Mesothelial cell of epicardium (in vitro differentiated cells): ENCODE measurements at places on chromosomes 2 and 18.

DNA sequence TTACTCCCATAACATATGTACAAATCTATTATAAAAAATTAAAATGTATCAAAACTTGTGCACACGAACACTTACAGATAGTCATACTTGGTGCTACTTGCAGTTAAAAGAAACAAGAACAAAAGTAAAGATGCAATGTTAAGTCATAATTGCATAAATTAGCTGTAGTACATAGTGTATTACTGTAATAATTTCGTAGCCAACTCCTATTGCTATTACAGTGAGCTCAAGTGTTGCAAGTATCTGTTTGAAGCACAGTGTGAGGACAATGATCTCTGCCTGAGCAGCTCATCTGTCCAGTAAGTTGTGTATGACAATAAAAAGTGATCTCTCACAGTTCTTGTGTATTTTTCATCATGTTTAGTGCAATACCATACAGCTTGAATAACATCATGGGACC, 7.5 kb upstream of the SERPINB13 start:
- no peak for DNase-seq

DNA sequence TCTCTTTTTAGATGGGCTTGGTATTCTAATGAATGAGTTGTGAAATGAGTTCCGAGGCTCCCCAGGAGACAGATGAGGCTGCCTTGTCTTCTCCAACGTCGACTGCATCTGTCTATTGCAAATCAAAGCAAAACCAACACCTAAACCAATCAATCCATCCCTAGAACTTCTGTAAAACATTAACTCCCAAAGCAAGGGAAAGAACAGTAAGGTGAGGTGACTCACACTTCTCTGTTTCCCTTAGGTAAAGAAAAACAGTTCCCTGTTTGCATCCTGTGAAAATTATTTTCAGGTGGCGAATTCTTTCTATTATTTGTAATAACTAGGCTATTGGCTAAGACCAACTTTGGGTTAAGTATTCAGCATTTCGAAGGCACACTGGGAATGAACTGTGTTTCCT, 249.4 kb downstream of the EPHA4 start:
- DNase-seq: no peak

- DNase-seq: no peak
These were observed 171.1 kb upstream of the NRP2 start for GRCh38 chr2:205511221-205511620.

GRCh38 chr2:30691948-30692828, 115.1 kb downstream of the CAPN13 start:
- no peak for DNase-seq
